ENCODE measurements at places on chromosomes 1 and 21.

- DNase-seq, result no peak
Measured at GRCh38 chr1:9538669-9539164, 548 bp upstream of the SLC25A33 start.

DNA sequence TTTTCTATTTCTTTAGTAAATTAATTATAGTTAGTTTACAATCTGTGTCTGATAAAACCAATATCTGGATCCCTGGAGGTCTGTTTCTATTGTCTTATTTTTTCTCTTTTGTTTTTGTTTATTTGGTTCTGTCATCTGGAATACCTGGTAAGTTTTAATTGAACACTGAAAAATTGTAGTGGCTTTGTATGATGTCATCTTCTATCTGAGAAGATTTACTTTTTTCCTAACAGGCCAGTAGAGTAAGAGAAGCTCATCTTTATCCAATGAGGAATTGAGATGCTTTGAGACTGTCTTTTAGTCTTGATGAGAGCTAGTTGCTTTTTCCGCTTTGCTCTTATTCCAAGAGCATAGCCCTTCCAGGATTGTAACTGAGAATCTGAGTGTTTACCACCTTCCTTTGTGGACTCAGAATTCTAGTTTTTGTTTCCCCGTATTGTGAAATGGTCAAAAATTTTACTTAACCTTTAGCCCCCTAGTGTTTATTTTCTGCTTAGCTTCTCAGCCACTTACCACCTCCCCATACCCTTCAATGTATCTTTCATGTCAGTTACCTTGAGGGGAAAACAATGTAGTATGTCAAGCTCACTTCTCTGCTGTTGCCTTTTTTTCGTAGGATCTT lies 25.0 kb downstream of the PTGFRN start:
- DNase-seq, result no peak

DNA sequence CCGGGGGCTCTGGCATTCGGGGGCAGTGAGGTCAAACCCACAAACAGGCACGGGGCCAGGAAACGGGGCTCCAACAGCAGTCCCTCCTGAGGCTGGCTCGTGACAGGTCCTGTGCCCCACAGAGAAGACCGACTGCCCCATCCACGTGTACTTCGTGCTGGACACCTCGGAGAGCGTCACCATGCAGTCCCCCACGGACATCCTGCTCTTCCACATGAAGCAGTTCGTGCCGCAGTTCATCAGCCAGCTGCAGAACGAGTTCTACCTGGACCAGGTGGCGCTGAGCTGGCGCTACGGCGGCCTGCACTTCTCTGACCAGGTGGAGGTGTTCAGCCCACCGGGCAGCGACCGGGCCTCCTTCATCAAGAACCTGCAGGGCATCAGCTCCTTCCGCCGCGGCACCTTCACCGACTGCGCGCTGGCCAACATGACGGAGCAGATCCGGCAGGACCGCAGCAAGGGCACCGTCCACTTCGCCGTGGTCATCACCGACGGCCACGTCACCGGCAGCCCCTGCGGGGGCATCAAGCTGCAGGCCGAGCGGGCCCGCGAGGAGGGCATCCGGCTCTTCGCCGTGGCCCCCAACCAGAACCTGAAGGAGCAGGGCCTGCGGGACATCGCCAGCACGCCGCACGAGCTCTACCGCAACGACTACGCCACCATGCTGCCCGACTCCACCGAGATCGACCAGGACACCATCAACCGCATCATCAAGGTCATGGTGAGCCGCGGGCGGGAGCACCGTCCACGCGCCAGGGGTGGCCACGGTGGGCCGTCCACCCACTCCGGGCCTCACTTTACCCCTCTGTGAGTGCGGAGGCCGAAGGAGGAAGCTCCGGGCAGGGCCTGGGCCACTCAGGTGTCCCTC lies 14.2 kb downstream of the COL6A2 start:
- DNase-seq, result no peak

DNA sequence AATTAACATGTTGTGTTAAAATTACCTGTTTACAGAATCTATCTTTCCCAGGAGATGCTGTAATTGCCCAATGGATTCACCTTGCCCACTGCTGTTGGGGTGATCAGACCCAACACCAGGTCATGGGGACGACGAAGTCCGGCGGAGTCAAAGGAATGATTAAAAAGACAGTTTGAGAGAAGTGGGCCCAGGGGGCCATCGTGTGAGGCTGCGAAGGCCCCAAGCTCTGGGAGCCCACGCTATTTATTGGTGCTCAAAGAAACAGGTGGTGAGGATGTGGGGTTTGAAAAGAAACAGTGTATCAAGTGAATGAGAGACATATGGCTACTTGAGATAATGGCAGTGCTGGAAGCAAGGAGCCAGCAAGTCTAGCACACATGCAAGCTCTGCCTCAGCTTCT lies 16.3 kb upstream of the L1TD1 start:
- DNase-seq, result no peak

DNA sequence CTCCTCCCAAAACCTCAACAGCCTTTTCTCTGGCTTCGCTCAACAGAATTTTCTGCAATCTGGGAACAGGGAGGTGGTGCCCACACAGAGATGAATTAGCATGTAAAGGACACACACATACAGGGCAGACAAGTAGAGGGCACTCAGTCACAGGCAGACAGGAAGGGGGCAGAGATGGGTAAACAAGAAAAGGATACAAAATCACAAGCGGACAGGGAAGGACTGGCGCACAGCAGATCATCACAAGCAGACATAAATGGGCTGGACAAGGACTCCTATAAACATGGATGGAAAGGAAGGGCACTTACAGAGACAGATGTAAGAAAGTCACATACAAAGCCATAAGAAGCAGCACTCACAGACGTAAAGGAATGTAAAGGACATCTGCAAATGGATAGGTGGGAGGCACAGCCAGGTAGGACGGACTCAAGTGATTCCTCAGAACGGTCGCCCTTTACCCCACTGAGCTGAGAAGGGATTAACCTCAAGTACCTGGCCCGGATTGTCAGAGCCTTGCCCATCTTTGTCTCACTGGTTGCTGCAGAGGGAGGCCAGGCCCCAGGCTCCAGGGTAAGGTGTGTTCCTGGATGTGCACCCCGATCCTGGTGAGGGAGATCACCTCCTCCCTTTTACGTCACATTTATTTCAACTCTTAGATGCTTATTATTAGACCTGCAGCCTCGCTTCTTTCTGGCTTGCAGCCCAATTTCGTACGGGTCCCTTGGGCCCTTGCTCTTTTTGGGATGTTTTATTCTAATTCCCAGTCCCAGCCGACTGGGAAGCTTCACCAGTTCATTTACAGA lies 836 bp upstream of the PRCC start:
- no peak for DNase-seq

DNA sequence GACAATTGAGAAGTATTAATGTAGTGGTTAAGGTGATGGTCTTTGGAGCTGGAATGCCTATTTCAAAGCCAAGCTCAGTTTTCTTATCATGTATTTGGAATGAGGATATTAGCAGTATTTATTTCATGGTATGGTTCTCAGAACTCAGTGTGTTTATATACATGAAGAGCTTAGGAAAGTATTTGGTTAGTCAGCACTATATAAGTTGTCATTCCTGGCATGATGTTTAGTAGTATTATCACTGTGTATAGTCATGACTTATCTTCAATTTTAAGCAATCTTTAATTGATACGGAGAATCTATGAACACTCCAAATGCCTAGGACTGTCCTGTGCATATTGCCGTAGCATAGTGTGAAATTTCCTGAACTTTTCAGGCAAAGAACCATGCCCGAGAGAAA lies 501.9 kb upstream of the USP24 start:
- DNase-seq, result no peak

DNA sequence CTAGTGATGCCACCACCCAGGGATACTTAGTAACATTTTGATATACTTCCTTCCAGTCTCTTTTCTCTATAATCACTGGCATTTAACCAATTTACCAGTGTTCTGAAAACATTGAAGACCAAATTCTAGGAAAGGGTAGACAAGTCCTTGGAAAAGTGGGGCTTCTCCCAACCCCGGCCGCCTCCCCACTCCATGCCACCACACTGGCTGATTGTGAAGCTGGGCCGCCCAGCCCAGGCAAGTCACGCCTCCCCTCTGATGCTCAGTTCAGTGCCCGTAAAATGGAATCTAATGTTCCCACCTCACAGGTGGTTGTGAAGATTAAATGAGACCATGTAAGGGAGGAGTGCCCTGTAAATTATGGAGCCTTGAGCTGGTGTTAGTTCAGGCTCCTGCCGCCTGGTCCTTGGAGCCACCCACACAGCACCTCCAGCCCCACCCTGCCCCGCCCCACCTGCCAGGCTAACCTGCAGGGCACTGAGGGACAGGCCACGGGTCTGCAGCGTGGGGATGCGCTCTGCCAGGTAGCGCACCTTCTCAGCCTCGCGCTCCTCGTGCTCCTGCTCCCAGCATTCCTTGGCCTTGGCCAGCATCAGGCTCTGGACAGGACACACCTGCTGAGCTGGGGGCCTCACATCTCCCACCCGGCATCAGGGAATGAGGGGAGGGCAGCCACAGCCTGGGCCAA lies 7.3 kb downstream of the TNNI1 start:
- no peak for DNase-seq

DNA sequence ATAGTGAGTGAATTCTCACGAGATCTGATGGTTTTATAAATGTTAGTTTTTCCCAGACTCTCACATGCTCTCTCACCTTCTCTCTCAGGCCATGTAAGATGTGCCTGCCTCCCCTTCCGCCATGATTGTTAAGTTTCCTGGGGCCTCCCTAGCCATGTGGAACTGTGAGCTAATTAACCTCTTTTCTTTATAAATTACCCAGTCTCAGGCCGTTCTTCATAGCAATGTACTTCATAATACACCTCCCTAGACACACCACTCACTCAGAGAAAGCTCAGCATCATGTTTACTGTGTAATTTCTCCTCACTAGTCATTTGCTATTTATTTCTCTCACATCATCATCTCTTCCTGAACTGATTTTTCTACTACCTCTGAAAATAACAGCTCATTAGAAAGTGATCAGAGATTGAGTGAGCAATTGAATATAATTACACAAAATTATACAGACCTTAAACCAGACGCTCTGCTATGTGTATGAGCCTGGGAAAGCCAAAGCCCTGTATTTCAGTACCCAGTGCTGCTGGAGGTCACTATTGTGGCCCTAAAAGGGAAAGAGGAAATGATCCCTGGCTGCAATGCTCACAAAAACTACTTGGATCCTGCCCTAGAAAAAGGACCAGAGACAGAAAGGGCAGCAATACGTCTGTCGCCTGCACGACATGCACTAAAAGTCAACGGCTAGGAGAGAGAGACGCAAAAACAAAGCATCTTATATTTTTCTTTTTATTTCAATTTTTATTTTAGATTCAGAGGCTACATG lies 284.5 kb downstream of the DSCAM start:
- DNase-seq, result no peak

- DNase-seq, result no peak
Measured at GRCh38 chr1:39890273-39890672, 7.0 kb upstream of the TRIT1 start.

- no peak for DNase-seq
Measured at GRCh38 chr1:209564849-209565248, 18.7 kb upstream of the CAMK1G start.

DNA sequence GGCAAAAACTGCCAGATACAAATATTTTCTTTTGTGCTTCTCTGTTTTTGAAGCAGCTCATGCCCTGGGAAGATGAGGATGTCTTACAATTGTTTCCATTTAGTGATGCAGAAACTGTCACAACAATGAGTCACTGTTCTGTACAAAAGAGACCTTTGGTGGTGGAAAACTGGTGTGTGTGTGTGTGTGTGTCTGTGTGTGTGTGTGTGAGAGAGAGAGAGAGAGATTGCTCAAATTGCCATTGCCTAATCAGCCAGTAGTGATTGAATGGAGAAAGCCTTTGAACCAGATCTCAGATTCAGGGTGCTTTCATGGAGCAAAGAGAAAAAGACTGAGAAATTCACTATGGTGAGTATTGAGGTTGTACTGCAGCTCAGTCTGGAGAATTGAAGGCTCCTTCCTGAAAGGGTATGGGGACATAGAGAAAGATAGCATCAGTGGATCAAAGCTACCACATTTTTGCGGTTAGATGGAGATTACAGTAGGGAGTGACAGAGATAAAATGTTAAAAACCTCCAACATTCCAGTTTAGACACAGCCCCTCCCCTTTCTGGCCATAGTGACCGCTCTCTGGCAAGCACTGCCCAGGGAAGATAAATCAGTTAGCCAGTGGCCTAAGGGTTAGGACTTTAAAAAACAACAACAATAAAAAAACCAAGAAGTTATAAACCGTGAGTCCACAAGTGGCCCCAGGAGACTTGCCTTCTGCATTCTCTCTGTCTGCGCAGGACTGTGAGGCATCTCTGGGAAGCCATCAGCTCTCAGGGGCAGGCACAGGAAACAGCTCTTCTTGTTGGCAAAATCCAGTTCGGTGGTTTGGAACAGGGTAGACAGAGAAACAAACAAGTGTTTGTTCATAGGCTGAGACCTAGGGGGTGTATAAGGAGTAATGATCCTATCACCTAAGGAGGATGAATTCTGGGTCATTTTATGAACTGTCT lies 406.5 kb downstream of the DUSP10 start:
- DNase-seq, result no peak

DNA sequence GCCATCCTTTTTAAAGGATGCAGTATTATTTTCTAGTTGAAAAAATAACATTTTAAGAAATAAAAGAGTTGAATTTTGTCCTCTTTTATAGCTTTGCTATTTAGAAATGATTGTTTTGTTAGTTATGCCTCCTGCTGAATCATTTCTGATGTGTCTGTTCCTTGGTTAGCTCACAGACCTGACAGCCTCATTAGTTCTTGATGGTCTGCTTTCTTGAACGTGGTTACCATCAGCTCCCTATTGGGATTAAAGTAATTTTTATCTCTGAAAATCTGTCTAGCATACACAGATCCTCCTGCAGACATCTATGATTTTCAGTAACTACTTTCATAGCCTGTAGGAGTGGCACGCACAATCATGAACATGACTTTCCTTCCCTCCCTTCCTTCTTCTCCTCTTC lies 447.6 kb upstream of the B3GALT2 start:
- DNase-seq, result no peak

GRCh38 chr1:245432228-245432875 lies 277.6 kb downstream of the KIF26B start:
- no peak for DNase-seq

DNA sequence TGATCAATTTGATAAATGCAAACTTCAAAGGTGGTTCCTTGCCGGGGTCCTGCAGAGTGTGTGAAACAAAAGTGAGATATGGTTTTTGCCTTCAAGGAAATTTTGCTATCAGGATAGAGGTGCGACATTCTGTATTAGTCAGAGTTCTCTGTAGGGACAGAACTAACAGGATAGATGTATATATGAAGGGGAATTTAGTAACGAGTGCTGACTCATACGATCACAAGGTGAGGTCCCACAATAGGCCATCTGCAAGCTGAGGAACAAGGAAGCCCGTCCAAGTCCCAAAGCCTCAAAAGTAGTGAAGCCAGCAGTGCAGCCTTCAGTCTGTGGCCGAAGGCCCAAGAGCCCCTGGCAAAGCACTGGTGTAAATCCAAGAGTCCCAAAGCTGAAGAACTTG lies 157.0 kb downstream of the RYR2 start:
- DNase-seq, result no peak

- no peak for DNase-seq
Measured at GRCh38 chr1:40799351-40799867, 15.8 kb downstream of the KCNQ4 start.

GRCh38 chr1:160830321-160831153 lies 32.1 kb downstream of the CD244 start:
- DNase-seq, result peak; percentile 73

GRCh38 chr1:69639159-69639558 lies 71.4 kb downstream of the LRRC7 start:
- no peak for DNase-seq

GRCh38 chr1:18256282-18257235 lies 149.0 kb downstream of the IGSF21 start:
- peak; percentile 3 for DNase-seq

- DNase-seq, result no peak
Measured at GRCh38 chr1:238241607-238242006, 350.9 kb upstream of the ZP4 start.

Data from stimulated activated CD4-positive, alpha-beta T cell treated with anti-CD3 and anti-CD28 coated beads, Interleukin-4, amount 100 ng/mL, for 4 hours (primary cell).